ENCODE measurements at places on chromosomes 7 and 10.

DNA sequence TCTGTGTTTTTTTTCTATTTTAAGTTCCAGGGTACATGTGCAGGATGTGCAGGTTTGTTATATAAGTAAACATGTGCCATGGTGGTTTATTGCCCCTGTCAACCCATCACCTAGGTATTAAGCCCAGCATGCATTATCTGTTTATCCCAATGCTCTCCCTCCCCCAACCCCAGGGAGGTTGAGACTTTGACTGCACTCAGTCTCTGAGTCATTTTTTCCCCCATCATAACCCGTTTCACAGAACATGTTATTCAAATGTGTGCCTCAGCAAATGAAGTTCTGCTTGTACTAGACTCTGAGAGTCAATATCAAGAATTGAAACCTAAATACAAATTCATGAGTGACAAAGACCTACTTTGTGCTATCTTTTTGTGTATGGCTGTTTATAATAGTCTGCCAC is 70.0 kb upstream of the CYP26C1 start:
- no peak for DNase-seq

DNA sequence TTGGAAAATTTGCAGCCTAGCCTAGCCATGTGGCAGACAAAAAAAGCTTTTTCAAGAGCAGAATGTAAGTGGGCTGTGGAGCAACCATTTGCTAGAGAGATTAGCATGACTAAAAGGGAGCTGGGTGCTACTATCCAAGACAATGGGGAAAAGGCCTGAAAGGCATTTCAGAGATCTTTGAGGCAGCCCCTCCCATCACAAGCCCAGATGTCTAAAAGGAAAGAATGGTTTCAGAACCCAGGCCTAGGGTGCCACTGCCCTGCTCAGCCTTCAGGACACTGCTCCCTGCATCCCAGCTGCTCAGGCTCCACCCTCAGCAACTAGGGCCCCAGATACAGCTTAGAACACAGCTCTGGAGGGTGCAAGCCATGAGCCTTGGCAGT is 24.7 kb downstream of the PNLIPRP3 start:
- no peak for DNase-seq

DNA sequence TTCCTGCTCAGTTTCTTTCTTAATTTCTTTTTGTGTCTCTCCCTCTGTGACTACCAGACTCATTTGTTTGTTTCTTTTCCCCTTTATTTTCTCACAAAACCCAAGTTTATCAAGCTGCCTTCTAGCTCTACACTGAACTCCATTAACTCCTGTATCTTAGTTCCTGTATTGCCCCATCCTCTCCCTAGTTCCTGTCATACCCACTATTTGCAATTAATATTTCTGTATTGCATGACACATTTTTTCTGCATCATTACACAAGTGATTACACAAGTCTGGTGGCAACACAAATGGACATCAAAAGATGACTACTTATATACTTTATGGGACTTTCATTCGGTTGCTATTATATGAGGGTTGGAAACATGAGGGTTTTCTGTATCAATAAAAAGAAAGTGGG is 26.9 kb upstream of the OR9A4 start:
- DNase-seq = no peak

GRCh38 chr7:38920731-38921130 is 11.7 kb upstream of the VPS41 start:
- no peak for DNase-seq

DNA sequence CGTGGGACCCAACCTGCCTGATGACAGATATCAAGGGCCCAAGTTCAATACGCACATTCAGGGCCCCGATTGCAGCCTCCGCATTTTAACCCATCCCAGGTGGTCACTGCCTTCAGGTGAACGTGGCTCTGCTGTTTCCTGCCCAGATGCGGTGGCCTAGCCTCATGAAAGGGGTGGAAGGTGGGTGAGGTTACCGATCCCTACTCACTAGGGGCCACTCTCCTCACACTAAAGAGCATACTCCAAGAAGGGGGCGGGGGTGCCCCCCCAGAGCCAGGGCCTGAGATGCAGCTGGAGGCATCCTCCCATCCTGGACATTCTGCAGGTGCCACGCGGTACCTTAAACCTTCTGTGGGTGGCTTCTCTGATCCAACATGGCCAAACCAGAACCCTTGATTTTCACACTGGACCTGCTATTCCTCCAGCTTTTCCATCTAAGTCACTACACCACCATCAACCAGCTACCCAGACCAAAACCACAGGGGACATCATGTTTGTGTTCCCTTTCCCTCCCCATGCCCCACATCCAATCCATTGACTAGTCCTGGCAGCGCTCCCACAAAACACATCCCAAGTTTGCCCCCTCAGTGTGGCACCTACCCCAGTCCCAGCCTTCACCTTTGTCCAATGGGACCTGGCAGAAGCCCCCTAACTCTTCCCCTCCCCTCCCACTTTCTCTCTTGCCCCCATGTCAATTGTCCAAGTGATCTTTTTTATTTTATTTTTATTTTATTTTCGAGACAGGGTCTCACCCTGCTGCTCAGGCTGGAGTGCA is 30.0 kb downstream of the PRLHR start:
- no peak for DNase-seq

DNA sequence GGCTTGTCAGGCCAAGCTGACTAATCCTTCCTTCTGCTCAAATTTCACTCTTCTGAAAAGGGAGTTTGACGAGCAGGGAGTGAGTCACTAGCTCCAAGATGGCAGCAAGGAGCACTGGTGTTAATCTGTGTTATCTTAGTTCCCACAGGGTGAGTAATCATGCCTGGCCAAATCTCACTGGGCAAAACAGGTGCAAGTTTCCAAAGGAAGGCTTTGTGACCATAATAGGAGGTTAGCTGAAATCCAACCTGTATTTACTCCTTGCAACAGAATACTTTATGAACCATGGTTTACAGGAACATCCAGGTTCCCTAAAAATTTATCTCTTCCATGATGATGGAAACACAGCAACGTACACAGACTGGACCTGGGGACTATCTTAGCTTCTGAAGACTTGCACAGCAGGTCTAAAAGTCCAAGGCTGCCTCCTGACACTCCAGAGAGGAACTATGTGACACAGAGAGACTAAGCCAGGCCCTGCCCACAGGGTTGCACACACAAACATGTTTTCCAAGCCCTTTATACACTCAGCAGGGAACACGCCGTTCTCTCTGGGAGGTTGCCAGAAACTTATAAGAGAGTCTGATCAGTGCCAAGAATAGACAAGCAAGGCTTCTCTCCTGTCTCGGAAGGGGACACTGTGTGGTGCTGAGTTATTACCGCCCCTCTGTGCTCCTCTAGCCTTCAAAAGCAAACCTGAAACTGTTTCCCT is 46.3 kb downstream of the PDK4 start:
- peak; percentile 88 for DNase-seq

GRCh38 chr7:27825891-27826290 is 85.9 kb downstream of the TAX1BP1 start:
- DNase-seq = no peak

- DNase-seq = no peak
These were observed 877 bp upstream of the NOD1 start for GRCh38 chr7:30479202-30480120.

DNA sequence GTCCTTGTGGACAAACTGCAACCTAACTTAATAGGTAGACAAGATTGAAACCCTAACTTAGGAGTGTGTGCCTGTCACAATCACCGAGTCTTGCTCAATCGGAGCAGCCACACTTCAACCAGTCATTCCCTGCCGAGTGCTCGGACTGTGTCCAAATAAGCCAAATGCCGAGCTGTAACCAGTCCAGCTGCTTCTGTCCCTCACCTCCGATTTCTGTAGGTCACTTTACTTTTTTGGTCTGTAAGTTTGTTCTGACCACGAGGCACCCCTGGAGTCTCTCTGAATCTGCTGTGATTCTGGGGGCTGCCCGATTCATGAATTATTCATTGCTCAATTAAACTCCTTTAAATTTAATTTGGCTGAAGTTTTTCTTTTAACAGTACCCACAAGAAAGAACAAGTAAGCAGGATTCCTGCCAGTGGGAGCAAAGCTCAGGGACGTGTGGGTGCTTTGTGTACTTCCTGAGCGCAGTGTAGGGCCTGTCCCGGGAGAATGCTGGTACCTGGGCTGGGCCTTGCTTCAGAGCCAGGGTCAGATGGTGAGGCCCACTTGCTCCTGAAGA is 140.1 kb downstream of the ACTR3B start:
- DNase-seq = no peak

- DNase-seq = no peak
These were observed 247.9 kb upstream of the PTN start for GRCh38 chr7:137591421-137591837.
